Osteoblast (primary cell): ENCODE measurements at places on chromosomes 4 and X. TPM values are rescaled to one million over a fixed set of nuclear protein-coding genes. Genes with fewer than 3 reads are reported as not detected.

The HELT gene
- not detected in 2 replicates for total RNA-seq

The ADH1B gene
- total RNA-seq, result 0.59 and 0.72 TPM in 2 replicates

The EVC2 gene
- total RNA-seq, result 17.4 and 19.2 TPM in 2 replicates

The ADGRA3 gene
- total RNA-seq, result 25.3 and 26.2 TPM in 2 replicates

The ABCE1 gene
- total RNA-seq, result 80.7 and 90.5 TPM in 2 replicates

The GAGE1 gene
- not detected in 2 replicates for total RNA-seq

The ZNF595 gene
- total RNA-seq, result 11.9 and 20.0 TPM in 2 replicates

The WNK3 gene
- total RNA-seq, result 0.88 and 1.1 TPM in 2 replicates

The EDA2R gene
- total RNA-seq, result 13.4 and 17.1 TPM in 2 replicates

The CYBB gene
- 0.29 and 1.4 TPM in 2 replicates for total RNA-seq

The PDGFC gene
- 145 and 147 TPM in 2 replicates for total RNA-seq

The ARL13A gene
- total RNA-seq, result not detected in 2 replicates

The IL15 gene
- total RNA-seq, result 3.3 and 4.1 TPM in 2 replicates

The STPG2 gene
- under 0.01 and 0.29 TPM in 2 replicates for total RNA-seq

The SLC6A8 gene
- 15.3 and 19.5 TPM in 2 replicates for total RNA-seq

The GABRA4 gene
- under 0.01 TPM in 1 of 2 replicates, not detected in the other for total RNA-seq

The SFRP2 gene
- 0.29 TPM in 1 of 2 replicates, not detected in the other for total RNA-seq

The ARAF gene
- 18.9 and 21.0 TPM in 2 replicates for total RNA-seq

The AMER1 gene
- total RNA-seq, result 2.4 and 2.5 TPM in 2 replicates

The MAGEA1 gene
- total RNA-seq, result not detected in 2 replicates

The BRS3 gene
- total RNA-seq, result not detected in 2 replicates

The DCHS2 gene
- total RNA-seq, result under 0.01 TPM in 2 replicates

The GLRA3 gene
- not detected in 2 replicates for total RNA-seq

The SOWAHD gene
- under 0.01 and 0.72 TPM in 2 replicates for total RNA-seq

The FAM120C gene
- 8.0 TPM in 2 replicates for total RNA-seq

The CXCL5 gene
- total RNA-seq, result under 0.01 TPM in 1 of 2 replicates, not detected in the other

The SH2D1A gene
- total RNA-seq, result not detected in 2 replicates

The RHOXF2 gene
- under 0.01 TPM in 1 of 2 replicates, not detected in the other for total RNA-seq

The PNMA3 gene
- total RNA-seq, result not detected in 2 replicates

The SLC25A6 gene
- total RNA-seq, result 182 and 203 TPM in 2 replicates

The GYPB gene
- total RNA-seq, result not detected in 2 replicates

The IL3RA gene
- total RNA-seq, result 0.72 and 0.88 TPM in 2 replicates

The P2RY10 gene
- total RNA-seq, result not detected in 2 replicates

The RRH gene
- under 0.01 TPM in 1 of 2 replicates, not detected in the other for total RNA-seq

The VCX3A gene
- not detected in 2 replicates for total RNA-seq

The SSX5 gene
- total RNA-seq, result not detected in 2 replicates

The STOX2 gene
- total RNA-seq, result 0.36 and 0.59 TPM in 2 replicates

The AASDH gene
- total RNA-seq, result 16.6 and 21.2 TPM in 2 replicates

The CXCL6 gene
- 1.1 TPM in 1 of 2 replicates, not detected in the other for total RNA-seq

The DCTD gene
- 104 and 110 TPM in 2 replicates for total RNA-seq

The PAGE5 gene
- total RNA-seq, result not detected in 2 replicates

The PRSS12 gene
- total RNA-seq, result 8.5 and 9.4 TPM in 2 replicates

The SPRY1 gene
- total RNA-seq, result 5.0 and 5.1 TPM in 2 replicates

The FAM236D gene
- not detected in 2 replicates for total RNA-seq

The HDX gene
- 5.1 and 5.3 TPM in 2 replicates for total RNA-seq

The TLR2 gene
- total RNA-seq, result 0.29 and 0.36 TPM in 2 replicates

The TEX13C gene
- total RNA-seq, result not detected in 2 replicates

The MMGT1 gene
- 25.0 and 26.5 TPM in 2 replicates for total RNA-seq

The FRG2 gene
- not detected in 2 replicates for total RNA-seq

The RBM46 gene
- total RNA-seq, result not detected in 2 replicates

The TMEM47 gene
- 85.7 and 111 TPM in 2 replicates for total RNA-seq
